ENCODE measurements at places on chromosomes 7 and 10. TPM values are rescaled to one million over a fixed set of nuclear protein-coding genes. Genes with fewer than 3 reads are reported as not detected.
A peak's percentile ranks its signal among the peaks of the same experiment; 100 is the strongest.

The SH2D4B gene
- not detected for total RNA-seq

The TPK1 gene
- 2.3 TPM for total RNA-seq

The ELOVL3 gene
- total RNA-seq = 4.9 TPM

The CDHR1 gene
- not detected for total RNA-seq

The NRG3 gene
- not detected for total RNA-seq

The PPP1R17 gene
- total RNA-seq = not detected

DNA sequence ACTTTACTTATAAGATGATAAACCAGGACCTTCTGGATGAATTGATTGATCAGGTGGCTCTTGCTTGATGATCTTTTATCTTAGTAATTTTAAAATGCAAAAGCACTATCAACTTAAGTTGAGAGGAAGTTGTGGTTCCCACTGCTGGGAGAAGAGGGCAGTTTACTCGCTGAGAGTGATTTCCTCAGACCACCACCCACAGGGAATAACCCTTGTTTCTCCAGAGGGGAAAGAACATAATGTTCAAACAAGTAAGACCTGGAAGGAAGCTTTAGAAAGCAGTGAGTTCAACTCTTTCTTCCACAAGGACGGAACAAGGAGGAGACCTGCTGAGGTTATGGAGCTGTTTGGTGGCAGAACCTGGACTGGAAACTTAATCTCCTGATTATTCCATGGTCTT lies 138.7 kb downstream of the FAM204A start:
- DNase-seq = no peak

DNA sequence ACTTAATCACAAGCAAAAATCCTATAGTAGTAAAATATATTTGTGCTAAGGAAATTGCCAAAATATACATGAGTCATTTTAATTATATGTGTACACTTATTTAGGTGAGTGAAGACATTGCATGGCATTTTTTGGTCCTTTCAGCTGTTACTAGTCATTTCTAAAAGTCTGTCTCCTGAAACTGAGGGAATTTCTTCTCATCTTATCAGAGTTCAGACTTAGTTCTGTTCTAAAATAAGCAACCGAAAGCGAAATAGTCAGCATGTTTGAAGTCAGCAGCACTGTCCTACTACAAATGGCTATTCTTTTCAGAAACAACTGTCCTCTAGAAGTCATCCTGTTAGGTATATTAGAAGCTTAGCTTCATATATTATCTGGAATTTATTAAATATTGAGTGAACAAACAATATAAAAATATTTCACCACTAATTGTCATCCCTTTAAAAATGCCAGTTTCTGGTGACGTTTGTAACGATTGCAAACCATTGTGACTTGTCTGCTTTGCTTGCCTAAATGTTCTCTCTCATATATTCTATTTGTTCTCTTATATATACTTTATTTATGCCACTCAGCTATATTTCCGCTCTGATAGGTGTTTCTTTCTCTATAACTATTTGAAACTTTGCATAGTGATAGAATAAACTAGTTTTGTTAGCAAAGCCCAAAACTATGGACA lies 227.4 kb upstream of the KAT6B start:
- peak; percentile 13 for DNase-seq

DNA sequence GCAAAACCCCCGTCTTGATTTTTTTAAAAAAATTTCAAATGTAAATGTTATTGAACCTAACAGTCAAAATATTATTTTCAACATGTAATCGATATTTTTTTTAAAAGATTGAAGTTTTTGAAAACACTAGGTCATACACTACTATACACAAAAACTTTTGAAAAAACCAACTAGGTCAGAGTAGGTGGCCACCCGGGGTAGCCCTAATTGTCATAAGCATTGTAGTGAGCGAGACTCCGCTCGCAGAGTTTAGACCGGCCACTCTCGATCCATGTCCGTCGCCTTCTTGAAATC lies 417 bp downstream of the RFC2 start:
- DNase-seq = no peak

DNA sequence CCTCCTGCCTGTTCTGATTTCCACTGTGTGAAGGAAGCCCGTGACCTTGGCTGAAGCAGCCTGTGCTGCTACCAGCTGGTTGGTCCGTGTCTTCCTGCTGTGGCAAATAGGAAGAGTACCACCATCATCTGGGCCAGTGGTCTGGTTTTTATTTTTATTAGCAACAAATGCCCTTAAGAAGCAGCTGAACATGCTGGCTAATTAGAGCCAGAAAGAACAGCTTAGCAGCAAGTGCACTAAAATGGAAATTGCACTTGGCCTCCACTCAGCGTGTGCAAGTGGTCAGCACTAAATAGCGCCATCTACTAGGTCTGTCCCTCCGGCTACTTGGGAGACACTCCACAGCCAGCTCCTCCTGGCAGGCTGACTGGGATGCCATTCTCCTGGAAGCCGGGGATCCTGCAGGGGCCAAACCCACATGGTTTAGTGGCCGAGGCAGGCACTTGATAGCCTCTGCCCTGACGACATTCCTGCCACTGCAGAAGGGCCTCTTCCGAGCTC lies 690.3 kb upstream of the FOXK1 start:
- DNase-seq = no peak

DNA sequence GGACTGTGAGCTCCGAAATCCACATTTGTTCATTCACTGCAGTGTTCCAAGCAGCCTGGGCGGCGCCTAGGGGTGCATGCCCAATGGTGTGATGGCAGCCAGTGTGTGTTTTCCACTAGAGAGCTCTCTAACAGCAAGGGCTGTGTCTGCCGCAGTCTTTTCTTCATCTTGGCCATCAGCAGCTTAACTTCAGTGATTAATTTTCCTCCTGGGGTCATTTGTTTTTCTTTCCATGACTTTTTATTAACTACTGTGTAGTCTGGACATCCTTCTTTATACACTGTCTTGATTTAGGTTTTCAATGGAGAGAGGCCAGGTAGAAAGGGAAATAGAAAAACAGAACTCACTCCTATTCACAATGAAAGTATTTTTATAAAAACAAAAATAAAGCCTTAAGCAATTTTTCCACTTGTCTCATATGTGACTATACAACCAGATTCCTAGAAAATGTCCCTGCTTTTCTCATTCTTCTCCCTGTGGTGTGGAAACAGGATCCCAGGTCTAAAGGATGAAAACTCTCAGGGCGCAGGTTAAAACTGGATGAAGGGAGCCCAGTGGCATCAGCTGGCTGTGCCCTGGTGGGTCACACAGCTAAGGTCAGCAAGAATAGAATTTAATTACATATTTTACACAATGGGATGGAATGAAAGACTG lies 176.8 kb downstream of the PKD1L1 start:
- DNase-seq = peak; percentile 83

DNA sequence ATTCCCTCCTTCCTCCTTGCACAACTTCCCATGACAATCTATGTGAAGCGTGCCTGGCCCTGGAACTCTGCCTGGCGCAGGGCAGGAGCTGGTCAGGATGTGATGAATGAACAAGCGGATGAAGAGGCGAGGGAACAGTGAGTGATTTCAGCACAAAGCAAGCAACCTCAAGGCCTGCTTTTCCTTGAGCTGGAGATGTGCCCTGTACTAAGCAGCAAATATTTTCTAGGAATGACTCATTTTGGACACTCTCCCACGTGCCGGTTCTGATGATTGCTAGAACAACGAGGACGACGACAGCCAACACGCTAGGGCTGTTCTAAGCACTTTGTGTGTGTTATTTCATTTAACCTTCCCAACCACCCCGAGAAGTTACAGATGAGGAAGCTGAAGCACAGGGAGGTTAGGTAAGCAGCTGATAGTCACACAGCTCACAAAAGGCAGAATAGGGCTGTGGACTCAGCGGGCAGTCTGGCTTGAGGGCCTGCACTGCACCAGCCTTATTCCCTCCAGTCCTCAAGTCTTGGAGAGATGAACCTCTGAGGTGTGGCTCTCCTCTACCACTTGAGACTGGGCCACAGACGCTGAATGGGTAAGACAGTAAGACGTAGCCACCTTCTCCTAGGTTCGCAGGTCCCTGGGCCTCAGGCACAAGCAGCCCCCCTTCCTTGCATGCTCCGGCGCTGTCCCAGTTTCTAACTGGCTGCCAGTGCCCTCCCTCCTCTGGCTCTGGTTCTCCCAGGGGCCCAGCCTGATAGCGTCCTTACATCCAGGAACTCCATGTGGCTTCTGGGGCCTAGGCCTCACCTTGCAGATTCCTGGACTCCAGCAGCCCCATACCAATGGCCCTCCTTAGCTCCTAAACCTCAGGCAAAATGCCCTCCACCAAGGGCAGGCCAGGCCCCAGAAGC lies 59.0 kb downstream of the YKT6 start:
- peak; percentile 87 for DNase-seq

GRCh38 chr10:126895214-126895781 lies 9.9 kb upstream of the DOCK1 start:
- DNase-seq = no peak

Data from LHCN-M2 (cell line).